NCI-H1092 treated with DMSO at 0.1 percent for 48 hours (cell line): ENCODE measurements at places on chromosomes 2 and 18.

DNA sequence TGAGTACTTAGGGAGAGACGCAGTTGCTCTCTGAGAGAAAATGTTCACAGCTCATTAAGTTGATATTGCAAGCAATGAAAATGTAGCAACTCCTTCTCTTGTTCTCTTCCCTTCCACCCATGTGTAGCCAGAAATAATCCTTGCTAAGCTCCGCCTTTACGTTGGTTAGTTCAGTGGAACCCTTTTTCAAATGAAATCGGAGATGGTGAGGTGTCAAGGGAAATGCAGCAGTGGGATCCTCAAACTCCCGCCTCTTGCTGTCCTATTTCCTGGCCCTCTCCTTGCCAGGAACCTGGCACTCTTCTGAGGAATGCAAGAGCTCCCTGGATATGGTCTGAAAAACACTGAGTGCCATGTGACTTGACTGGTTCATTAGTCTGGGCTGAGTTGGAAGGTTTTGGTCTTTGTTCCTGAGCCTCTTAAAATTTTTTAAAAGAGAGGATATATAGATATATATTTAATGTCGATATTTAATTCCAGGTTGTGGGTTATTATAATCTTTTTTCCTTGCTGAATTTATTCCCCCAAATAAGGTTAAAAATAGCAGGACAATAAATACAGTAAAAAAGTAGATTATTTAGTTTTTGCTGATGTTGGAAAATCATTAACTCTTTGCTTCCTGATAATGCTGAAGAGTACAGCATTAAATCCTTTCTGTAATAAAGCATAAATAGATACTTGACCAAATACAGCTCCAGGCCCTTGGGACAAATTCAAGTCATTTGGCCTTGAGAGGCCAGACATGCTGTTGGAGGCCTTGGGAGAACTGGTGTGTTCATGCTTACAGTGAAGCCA, 116.2 kb downstream of the EML6 start:
- DNase-seq: no peak

GRCh38 chr2:65134158-65134557, 4.3 kb upstream of the RAB1A start:
- no peak for DNase-seq

DNA sequence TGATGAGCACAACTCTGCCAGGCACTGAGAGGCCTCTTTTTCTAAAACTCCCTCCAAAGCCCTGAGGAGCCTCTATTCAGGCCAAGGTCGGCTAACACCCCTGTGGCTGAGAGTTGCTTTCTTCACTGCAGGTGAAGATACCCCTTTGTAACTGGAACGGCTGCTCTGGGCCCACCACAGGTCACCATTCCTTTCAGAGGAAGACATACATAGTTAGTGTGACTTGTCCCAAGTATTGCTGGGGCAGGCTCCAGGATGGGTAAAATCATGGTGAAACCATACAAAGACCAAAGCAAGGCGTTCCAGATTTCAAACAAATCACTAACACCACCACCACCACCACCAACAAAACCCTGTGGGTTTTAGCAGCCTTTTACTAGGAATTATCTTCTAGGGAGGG, 36.8 kb downstream of the CHST10 start:
- DNase-seq: no peak

GRCh38 chr2:216717491-216717901, 22.1 kb upstream of the IGFBP5 start:
- no peak for DNase-seq

DNA sequence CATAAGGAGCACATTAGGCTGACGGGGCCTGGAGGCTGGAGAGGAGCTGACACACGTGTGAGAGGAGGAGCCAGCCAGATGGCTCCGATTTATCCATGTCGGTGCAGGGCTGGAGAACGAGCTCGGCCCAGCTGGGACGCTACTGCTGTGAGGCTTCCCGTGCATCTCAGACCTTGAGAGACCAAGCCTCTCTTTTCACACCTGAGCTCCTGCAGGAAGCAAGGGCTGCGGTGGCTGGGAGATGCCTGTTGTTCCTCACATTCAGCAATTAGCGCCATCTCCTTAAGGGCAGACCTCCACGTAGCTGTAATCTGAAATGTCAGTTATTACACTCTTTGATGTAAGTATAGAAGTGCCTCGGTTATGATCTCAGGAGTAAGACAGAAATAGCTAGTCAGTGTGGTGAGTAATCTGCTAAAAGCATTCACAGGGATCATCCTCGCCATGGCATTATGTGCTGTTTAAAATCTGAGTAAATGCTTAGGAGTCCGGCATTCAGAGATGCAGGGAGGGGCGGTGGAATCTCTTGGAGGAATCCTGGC, 107.9 kb downstream of the PRKCE start:
- no peak for DNase-seq

- DNase-seq: no peak
These were observed 166.5 kb downstream of the RTP5 start for GRCh38 chr2:242035858-242036652.

- DNase-seq: no peak
These were observed 547.6 kb downstream of the NRXN1 start for GRCh38 chr2:50484371-50484770.
